B cell (primary cell): ENCODE measurements at places on chromosomes 5 and 9. TPM values are rescaled to one million over a fixed set of nuclear protein-coding genes. Genes with fewer than 3 reads are reported as not detected.

DNA sequence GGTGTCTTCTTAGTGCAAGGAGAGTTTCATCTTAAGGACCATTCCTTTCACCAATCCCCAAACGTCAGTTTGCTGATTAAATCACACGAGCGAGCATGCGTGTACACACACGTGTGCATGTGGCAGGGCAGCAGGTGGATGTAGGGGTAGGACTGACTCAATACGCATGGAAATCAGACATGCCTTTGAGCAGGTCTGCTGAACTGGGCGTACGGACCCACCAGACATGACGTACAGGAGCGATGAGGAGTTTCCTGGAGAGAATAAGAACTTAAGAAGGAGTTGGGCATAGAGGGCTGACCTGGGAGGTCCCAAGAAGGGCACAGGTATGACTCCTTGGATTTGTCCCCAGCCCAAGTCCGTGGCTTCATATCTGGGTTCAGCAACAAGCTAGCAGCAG lies 170.0 kb downstream of the FGF18 start:
- no peak for DNase-seq

DNA sequence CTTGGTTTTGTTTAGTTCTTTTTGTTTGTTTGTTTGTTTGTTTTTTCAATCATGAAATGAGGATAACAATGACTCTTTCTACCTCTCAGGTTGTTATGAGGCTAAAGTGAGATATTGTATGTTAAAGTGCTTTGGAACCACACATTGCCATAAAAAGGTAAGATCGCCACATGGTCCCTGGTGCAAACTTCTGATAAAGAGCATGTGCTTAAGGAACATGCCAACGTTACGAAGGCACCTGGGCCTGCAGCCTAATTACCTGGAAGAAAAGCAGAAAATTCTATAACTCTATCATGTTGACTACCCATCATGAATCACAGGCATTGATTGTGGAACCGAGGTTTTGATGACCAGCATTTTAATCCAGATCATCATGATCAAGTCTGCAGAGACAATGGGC lies 151.8 kb downstream of the DROSHA start:
- no peak for DNase-seq

GRCh38 chr9:113293285-113293878 lies 9.8 kb downstream of the RNF183 start:
- no peak for DNase-seq

DNA sequence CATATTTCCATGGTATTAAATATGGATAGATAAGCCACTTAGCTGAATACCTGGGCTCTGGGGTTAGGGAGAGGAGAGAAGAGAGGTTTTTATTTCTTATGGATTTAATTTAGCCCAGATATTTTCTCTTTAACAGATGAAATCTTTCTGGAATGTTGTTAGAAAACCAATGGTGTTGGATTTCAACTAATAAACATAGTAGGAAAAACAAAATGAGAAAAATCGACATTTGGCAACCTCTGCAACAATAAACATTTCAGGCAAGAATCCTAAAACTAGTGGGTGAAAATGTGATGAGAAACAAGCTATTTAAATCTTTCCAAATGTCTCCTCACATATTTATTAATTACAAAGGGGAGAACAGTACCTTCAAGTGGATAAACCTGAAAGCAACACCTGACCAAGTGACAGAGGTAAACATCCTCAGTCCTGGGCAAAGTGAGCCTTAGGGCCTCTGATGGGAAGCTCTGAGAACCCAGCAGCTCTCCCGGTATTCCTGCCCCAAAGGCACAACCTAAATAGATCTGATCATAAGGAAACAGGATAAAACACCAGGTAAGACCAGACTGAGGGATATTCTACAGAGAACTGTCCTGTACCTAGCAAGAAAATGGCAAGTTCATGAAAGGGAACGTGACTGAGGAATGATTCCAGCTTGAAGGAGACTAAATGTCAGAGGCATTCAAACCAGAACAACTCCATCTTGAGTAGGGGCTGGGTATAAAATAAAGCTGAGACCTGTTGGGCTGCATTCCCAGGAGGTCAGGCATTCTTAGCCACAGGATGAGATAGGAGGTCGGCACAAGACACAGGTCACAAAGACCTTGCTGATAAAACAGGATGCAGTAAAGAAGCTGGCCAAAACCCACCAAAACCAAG lies 163.7 kb downstream of the ESM1 start:
- DNase-seq = no peak

- peak; percentile 12 for DNase-seq
Measured at GRCh38 chr9:137275588-137276472, 1.7 kb upstream of the TOR4A start.

DNA sequence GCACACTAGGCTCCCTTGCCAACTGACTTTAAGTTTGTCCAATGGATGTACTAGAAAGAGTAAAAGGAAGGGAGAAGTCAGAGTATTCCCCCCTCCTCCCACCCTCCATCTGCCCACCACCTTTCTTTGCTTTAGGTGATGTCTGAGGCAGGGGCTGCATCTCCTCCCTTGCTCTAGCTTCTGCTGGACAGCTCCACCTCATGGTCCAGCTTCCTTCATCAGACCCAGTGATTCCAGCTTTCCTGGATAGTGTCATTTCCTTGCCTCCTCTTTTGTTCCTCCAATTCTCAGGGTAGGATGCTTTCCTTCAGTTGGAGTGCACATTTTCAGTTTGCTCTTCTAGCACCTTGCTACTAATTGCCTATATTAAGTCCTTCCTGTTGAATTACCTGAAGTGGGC lies 67.4 kb downstream of the RAD23B start:
- DNase-seq = no peak

- no peak for DNase-seq
Measured at GRCh38 chr9:38342096-38342495, 50.4 kb upstream of the ALDH1B1 start.

GRCh38 chr5:158522776-158523175 lies 576.9 kb downstream of the EBF1 start:
- no peak for DNase-seq

GRCh38 chr9:9061627-9062026 lies 1262.0 kb upstream of the DMAC1 start:
- DNase-seq = no peak

Gene TLR4
- total RNA-seq = 3.7 and 4.5 TPM in 2 replicates

DNA sequence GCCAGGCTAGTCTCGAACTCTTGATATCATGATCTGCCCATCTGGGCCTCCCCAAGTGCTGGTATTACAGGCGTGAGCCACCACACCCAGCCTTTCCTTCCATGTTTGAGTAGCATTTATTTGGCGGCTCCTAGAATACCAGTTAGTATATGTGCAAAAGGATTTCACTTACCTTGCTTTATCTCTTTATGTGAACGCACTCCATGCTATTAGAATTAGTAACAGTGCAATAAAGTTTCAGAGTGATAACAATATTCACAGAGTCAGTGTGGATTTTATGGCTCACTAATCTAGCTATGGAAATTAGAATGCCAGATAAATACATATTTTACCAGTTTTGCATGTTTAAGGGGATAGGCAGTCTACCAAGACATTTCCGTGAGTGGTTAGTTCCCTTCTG lies 74.4 kb upstream of the NIPBL start:
- DNase-seq = no peak

DNA sequence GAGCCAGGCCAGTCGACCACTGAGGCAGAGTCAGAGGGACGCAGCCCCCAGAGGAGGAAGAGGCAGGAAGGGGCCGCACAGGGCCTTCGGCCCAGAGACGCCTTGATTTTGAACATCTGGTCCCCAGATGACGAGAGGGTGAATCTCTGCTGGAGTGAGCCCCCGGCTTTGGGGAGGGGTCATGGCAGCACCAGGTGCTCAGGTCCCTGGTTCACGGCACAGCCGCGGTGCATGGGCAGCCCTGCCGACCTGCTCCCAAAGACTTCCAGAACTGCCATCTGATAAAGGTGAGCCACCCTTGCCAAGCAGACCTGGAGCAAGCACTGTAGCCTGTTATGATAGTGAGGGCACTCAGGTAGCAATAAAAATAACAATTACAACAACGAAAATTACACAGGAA lies 29.8 kb downstream of the LPCAT1 start:
- no peak for DNase-seq

Gene IL13
- total RNA-seq = 0.42 TPM in 1 of 2 replicates, not detected in the other

DNA sequence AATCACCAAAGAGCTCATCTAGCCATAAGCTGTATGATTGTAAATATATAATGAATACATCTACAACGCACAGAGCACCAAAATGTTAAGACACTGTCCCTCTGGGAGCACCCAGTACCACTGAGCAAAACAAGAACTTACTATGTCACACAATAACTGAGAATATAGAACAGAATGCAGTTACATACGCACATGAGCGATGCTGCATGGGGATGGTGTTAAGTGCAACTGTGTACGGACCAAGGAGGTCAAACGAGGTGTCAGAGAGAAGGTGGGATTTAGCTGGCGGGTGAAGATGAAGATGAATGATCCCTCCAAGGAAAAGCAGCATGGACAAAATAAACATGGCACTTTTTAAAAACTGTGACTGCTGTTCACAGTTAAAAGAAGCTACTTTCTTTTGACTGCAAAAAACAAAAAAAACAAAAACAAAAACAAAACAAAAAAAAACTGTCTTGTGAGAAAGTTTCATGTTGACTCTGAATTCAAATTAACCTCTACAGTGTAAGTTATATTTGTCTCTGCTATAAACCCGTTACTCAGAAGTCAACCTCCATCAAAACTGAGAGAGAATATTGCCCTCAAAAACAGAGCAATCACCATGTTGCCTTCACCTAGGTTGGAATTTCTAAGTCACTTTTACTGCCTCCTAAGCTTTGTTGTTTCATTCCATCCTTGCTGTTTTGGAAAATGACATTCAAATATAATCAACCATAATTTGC lies 169.6 kb upstream of the GNA14 start:
- DNase-seq = no peak

GRCh38 chr5:180494060-180494509 lies at the start of gene CNOT6:
Gene CNOT6, plus strand, starts transcription at chr5:180494379. Its CDS starts 34,898 bp downstream, at chr5:180529277.
- peak; percentile 97 for DNase-seq

GRCh38 chr5:34771076-34771475 lies 67.9 kb upstream of the TTC23L start:
- DNase-seq = no peak

DNA sequence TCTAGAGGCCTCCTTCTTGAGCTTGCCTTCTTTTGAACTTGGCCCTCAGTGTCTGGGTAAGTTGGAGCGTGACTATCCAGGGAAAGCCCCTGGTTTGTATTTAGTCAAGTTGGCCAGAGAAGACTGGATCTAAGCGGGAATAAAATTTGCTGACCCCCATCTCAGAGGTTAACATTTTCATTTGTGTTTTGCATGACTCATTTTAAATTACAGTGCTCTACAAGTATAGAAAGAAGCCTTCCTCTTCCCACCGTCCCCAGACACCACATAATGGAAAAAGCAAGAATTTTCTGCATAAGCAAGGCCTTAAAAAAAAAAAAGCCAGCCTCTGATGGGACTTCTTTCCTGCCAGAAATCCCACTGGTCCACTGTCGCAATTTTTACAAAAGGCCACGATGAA lies 27.2 kb downstream of the PIK3R1 start:
- DNase-seq = no peak

Gene PHF24
- not detected in 2 replicates for total RNA-seq

DNA sequence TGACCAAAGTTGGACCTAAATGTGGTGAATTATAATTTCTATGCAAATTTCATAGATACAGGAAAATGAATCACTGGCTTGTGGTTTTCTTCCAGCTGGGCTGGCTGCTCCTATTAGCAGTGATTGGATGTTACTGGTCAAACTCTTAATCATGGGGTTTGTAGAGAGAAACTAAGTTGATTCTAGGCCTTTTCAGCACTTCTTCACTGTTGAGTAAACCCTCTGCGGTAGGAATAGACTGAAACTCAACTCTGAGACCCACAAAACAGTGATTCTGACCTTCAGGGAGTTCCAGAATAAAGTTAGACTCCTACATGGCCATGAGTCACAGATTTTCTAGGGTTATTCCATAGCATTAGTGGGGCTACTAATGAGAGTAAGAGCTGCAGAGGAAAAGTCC lies 47.9 kb upstream of the FKTN start:
- no peak for DNase-seq

DNA sequence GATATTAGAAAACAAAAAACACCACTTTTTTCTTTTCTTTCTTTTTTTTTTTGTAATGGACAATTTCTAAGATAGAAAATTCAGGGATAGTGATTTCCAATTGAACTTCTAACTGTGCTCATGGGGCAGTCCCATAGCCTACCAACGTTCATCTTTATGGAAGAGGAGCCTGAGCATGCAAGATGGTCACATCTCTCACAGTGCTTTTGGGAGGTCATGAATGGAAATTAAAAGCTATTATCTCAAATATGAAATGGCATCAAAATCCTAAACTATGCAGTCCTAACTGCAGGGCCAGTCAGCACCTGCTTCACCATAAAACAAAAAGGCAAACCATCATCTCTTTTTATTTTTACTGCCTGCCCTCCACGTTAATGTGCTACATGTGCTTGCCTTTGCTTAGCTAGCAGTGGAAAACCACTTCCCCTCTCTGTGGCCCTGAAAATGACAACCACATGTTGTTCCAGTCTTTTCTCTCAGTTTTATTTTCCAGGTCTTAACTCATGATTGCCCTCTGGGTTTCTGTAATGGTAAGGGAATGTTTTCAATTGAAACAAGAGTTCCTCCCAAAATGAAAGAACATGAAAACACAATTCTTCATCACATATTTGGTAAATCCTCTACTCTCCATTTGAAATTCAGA lies 16.7 kb downstream of the IFNB1 start:
- no peak for DNase-seq

GRCh38 chr5:134177369-134178095 lies 782 bp upstream of the SKP1 start:
- no peak for DNase-seq

Gene ZFP37
- 3.6 and 4.0 TPM in 2 replicates for total RNA-seq

Gene LCN9
- not detected in 2 replicates for total RNA-seq

DNA sequence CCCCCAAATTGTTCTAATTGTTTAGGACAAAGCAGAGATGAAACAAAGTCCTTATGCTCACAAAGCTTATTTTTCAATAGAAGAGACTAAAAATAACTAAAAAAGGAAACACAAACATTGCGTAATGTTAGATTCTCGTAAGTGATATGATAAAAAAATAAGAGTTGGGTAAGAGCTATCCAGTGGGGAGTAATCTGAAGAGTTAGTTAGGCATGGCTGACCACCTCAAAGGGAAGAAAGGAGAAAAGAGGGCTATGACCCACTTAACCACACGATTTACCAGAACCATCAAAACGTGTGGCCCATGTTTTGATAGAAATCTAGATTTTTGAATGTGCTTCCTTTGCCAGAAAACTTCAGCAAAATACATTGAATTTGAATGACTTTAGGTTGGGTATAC lies 1296.8 kb upstream of the NUDT12 start:
- no peak for DNase-seq

DNA sequence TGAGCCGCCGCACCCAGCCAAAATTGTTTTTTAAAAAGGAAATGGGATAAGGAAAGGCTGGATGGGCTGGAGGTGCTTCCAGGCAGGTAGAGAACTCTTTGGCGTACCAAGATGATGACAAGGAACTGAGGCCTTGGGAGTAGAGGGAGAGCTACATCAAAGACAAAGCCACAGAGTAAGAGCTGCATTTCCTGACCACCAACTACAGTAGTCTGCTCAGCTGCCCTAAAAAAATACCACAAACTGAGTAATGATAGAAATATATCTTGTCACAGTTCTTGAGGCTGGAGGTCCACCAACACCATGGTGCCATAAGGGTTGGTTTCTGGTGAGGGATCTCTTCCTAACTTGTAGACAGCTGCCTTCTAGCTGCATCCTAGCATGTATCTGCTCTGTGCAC lies 8.2 kb downstream of the OR1K1 start:
- no peak for DNase-seq
